ENCODE measurements at places on chromosomes 7 and 10.

DNA sequence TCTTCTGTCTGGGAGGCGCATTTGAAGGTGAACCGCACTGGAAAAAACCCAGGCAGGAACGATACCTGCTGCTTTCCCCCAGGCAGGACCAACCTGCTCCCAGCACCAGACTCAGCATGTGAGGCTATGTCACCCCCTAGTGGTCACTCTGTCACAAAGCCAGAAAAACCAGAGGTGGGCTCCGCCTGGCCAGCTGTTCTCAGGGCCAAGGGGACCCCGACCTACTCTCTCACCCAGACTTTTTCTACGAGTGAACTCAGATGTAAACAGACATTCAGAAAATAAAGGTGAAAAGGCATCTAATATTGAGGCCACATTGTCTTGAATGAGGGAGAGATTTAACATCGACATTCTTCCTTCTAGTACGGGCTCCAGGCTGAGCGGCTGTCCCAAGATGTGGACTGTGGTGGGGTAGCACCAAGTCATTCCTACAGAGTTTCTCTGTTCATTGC lies 117.3 kb downstream of the PRKAG2 start:
- peak; percentile 32 for DNase-seq

GRCh38 chr10:117536866-117537435 lies 5.6 kb upstream of the EMX2 start:
- no peak for DNase-seq

DNA sequence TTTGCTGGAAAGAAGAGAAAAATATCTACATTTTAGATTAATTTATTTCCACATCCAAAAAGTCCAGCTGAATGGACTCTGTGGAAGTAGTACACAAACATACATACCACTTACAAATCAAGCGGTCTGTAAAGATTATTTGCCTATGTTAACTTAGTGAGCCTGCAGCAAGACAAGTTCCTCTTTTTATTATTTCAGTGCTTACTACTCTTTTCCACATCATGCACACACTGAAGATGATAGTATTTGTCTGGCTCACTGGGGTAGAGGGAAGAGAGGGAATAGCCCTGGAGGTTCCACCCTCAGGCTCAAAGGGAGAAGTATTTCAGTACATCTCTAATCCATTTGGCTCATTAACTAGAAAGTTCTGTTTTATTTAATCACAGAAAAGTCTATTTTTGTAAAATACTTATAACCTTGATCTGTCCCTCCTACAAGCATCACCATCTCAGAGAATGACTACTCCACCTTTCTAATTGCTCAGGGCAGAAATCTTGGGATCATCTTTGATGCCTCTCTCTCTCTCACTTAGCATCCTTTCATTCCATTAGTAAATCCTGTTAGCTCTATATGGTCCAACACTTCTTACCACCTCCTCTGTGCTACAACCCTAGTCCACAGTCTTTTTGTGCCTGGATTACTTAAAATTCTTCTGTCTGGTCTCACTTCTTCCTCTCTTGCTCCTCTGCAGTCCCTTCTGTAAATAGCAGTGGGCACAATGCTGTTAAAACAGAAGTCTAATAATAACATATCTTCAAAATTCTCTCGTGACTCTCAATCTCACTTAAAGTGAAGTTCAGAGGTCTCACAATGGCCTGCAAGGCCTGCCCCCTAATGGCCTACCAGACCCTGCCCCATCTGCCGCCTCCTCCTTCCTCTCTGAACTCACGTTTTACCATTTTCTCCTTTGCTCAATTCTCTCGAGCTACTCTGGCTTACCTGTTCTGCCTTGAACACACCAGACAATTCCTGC lies 64.3 kb upstream of the CCDC6 start:
- no peak for DNase-seq

GRCh38 chr7:88314061-88314491 lies 7.4 kb upstream of the STEAP4 start:
- no peak for DNase-seq

GRCh38 chr10:18400906-18401245 lies 250.5 kb downstream of the NSUN6 start:
- no peak for DNase-seq

GRCh38 chr10:99316374-99316773 lies 12.8 kb upstream of the CNNM1 start:
- DNase-seq: no peak

- no peak for DNase-seq
Observed at GRCh38 chr7:131027287-131027773, 293.3 kb upstream of the KLF14 start.

- DNase-seq: no peak
Observed at GRCh38 chr7:110486549-110486948, 604.4 kb upstream of the LRRN3 start.

GRCh38 chr7:55249332-55249731 lies 115.8 kb upstream of the LANCL2 start:
- DNase-seq: no peak

DNA sequence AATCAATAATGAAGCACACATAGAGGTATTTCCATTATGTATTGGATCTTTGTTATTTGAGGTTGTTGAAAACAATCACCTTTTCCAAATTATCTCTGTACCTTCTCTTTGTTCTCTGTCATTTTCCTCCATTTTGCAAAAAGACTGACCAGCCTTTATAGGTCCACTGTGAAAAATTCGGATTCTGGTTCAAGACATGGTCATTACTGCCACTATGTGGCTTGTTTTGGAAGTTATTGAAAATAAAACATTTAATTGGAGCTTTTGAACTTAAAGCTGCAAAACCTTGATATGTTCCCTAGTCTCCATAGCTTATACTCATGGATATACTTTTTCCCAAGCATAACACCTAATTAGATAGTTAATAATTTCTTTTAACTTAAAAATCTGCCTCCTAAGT lies 1094.4 kb downstream of the NRG3 start:
- DNase-seq: no peak

- no peak for DNase-seq
Observed at GRCh38 chr10:46516660-46517416, 39.6 kb downstream of the GPRIN2 start.

GRCh38 chr10:5812283-5813090 lies 747 bp downstream of the GDI2 start:
- DNase-seq: peak; percentile 40

GRCh38 chr7:43372676-43373355 lies 210.1 kb upstream of the STK17A start:
- DNase-seq: no peak

DNA sequence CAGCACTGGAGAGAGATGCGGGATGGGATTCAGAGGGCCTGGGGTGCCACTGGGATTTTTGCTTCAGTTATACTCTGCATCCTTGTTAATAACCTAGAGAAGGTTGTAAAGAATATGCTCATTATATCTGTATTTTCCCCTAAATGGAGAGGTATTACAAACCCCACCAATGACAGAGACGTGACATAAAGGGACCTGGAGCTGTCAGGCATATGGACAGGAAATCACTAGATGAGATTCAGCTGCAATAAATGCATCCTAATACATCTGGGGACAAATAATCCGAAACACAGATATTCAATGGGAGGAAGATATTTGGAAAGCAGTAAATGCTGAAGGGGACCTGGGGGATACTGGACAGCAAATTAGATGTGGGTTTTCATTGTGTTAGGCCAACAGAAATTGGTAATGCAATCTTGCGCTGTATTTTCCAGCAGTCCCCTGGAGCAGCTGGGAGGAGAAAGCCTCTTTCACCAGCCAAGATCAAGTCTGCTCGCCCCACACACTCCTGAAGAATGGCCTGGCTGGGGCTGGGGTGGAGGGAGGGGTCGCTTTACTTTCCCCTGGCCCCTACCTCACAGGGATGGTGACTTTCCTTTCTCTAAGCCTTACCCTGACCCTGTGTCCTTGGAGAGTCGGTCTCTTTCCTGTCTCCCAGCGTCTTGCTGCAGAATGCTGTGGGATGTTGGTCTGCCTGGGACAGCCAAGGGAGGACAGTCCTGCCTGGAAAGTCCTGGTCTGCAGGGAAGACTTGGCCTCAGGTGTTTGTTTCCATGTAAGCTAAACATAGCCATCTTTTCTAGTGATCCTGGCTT lies 653.8 kb downstream of the LRMDA start:
- no peak for DNase-seq

DNA sequence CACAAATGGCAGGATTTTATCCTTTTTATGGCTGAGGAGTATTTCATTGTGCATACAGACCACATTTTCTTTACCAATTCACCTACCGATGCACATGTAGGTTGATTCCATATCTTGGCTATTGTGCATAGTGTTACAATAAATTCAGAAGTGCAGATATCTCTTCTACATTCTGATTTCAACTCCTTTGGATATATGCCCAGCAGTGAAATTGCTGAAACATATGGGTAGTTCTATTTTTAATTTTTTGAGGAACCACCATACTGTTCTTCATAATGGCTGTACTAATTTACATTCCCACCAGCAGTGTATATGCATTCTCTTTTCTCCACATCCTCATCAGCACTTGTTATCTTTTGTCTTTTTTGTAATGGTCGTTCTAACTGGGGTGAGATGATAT lies 1290.3 kb downstream of the XPNPEP1 start:
- no peak for DNase-seq

- no peak for DNase-seq
Observed at GRCh38 chr7:117675497-117676435, 195.9 kb downstream of the CFTR start.

DNA sequence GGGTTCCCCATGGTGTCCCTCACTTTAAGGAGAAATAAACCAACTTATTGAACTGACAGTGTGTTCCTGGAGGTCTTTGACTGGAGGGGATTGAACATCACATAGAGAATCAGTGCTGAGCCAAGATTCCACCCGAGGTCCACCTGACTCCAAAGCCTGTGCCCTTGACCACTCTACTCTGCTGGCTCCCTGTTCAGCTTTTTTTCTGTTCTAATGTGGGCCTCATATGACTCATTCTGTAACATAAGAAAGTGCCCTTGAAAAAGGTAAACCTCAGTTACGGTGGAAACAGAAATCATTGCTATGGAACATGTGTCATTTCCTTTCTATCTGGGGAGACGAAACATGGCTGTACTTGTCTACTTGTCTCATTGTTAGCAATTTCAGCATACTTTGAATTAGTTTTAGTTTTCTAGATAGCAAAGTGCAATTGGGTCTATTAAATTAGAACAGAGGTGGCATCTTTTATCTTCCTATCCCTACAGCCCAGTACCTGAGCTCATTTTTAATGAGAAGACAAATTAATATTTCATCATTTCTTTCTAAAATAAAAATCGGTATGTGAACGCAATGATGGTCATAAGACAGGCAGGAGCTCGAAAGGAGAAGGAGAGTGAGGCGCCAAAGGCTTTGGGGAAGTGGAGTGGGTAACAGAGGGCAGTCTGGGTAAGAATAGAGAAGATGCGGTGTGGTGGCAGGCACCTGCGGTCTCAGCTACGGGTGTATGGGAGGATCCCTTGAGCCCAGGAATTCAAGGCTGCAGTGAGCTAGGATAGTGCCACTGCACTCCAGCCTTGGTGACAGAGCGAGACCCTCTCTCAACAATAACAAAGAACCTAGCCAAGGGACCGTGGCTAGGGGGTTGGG lies 1.5 kb downstream of the GSDME start:
- DNase-seq: no peak

DNA sequence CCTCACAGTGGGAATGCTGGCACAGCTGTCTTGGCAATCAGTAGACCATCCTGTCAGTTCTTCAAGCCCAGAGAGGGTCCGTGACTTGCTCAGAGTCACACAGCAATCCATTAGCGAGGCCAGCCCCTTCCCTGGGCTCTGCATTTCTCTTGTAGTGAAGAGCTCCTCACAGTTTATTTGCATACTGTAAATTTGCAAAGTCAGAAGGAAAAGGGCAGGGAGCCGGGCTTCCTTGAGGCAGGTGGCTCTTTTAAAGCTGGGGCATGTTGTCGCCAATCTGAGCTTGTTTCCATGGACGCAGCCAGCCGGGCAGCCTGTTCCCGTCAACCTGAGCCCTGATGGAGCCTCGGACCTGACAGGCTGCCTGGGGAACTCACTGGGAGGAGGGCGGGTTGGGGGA lies 123.4 kb downstream of the CUX1 start:
- DNase-seq: no peak

DNA sequence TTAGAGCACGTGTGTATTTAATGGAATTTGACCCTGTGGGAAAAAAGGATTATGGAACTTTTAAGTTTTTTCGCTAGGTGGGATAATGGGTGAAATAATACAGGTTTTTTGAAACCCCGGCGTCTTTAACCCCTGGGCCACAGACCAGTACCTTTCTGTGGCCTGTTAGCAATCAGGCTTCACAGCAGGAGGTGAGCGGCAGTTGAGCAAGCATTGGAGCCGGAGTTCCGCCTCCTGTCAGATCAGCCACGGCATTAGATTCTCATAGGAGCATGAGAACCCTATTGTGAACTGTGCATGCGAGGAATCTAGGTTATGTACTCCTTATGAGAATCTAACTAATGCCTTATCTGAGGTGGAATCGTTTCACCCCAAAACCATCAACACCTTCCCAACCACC lies 28.6 kb downstream of the WAC start:
- DNase-seq: no peak

DNA sequence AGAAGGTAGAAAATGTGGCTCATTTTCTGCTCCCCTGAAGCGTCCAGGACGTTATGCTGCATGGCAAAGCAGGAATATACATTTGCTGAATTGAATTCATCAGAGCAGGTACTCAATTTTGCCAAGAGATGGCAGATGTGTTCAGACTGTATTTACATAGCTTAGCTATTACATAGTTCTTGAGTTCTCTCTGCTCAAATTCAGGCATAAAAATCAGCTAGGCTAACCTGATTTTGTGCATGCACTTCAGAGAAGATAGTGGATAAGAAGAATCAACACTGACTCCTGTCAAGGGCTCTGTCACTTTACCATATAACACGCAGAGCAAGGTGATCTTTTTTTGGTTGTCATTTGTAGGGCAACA lies 209.2 kb upstream of the FAM3C start:
- DNase-seq: no peak

DNA sequence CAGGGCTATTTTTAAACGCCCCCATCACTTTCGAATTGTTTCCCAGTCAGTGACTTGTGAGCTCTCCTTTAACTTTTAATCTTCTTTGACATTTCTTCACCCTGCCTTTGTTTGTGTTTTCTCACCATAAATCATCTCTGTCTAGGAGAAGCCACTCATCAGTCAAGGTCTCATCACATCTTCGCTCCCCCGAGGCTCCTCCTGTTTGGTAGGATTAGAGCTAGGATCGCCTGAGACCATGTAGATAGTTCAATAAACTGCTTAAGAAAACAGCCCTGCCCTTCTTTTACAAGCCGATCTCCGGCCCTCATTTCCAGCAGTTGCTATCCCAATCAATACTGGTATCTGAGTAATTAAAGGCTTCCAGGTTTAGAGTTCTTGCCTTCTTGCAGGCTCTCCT lies 472.8 kb upstream of the ADARB2 start:
- DNase-seq: no peak

DNA sequence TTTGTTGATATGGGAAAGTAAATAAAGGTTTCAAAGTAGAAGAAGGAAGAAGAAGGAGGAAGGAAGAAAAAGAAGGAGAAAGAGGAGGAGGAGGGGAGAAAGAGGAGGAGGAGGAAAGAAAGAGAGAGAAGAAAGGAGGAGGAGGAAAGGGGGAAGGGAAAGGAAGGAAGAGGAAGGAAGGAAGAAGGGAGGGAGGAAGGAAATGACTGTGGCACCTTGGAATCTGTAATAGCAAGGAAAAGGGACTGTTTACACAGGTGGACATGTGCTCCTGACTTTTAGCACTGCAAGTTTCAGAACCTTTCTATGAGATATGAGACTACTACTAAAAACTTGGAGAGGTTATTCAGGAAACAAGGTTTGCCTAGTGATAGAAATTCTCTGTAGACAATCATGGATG lies 153.2 kb downstream of the BTAF1 start:
- DNase-seq: no peak

GRCh38 chr7:1136841-1137516 lies 23.0 kb downstream of the ZFAND2A start:
- no peak for DNase-seq

- no peak for DNase-seq
Observed at GRCh38 chr7:48078470-48078869, 10.6 kb upstream of the UPP1 start.

Measured in stimulated activated CD8-positive, alpha-beta memory T cell treated with anti-CD3 and anti-CD28 coated beads, Interleukin-12 subunit alpha, Interleukin-12 subunit beta, amount 100 ng/mL, for 4 hours (primary cell).